ENCODE measurements at places on chromosomes 1 and 21.

- DNase-seq, result no peak
These were observed 16.9 kb upstream of the DMRTB1 start for GRCh38 chr1:53442299-53442698.

GRCh38 chr1:94901841-94902240 is 25.1 kb downstream of the CNN3 start:
- DNase-seq, result no peak

DNA sequence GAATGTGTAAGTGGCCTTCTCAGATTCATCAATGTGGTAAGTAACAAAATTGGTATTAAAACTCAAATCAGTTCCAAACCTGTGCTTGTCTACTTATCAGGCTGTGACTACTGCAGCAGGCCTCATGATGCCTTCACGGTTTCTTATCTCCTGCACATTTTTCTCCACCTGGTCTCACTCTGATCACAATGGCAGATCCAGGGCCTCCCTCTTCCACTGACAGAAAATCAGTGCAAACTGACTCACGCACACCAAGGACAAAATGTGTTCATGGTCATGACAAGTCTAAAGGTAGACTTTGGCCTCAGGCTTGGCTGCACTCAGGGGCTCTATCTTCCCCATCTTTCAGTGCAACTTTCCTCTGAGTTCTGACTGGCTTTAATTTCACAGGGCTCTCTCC is 56.7 kb upstream of the ATP1A1 start:
- DNase-seq, result no peak

GRCh38 chr1:119101563-119101962 is 38.9 kb downstream of the WARS2 start:
- DNase-seq, result no peak

- DNase-seq, result no peak
These were observed 28.6 kb upstream of the PARP1 start for GRCh38 chr1:226436472-226436854.

DNA sequence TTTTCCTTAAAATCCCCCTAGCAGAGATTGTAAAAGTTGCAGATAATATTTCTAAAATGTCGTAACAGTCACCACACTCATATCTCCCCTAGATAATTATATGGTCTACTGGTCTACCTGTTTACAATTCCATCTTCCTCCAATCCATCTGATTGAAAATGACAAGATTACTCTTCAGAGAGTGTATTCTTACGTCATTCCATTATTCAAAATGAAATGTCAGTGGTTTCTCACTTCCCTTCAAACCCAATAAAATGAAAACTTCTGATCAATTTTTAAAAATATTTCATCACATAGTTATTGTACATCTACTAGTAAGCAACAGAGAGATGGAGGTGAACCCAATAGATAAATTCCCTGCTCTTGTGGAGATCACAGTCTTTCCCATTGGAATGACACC is 202.2 kb upstream of the C8B start:
- DNase-seq, result no peak

- DNase-seq, result no peak
These were observed 79.5 kb downstream of the NRIP1 start for GRCh38 chr21:14985306-14985705.

- no peak for DNase-seq
These were observed 85.0 kb downstream of the EPS15 start for GRCh38 chr1:51433972-51434510.

DNA sequence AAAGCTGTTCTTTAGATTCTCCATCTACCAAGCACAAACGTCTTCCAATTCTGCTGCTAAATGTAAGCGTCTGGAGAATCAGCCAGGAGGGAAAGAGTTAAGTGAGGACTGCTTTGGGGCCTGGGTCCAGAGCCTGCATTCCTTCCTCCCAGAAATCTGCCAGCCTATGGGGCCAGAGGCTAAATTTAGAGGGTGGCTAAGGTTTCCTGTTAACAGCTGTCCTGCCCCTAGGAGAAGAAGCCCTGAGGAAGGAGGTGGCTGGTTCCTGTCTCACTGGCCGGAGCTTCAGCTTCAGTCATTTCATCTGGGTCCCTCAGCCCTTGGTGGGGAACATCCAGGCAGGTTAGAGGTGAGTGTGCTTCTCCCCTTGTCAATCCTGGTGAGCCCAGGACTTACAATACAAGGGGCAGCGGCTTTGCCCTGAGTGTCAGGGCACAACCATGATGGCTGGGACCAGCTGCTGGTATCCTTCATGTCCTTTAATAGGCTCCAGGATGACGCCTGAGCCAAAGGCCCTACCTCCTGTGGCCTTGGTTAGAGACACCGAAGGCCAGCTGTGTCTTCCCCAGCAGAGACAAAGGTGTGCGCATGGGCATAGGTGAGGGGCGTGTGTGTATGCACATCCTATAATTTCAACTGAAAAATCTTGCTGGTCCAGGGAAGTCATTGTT is at the start of gene STYXL2:
Gene STYXL2 (plus strand): TSS at position 230 of the 671 bp plus-strand sequence. CDS start 775 bp downstream, outside the sequence.
- DNase-seq, result no peak

- no peak for DNase-seq
These were observed 57.9 kb downstream of the CCN1 start for GRCh38 chr1:85638412-85638811.

GRCh38 chr1:55057956-55058298 is 18.6 kb downstream of the PCSK9 start:
- no peak for DNase-seq

DNA sequence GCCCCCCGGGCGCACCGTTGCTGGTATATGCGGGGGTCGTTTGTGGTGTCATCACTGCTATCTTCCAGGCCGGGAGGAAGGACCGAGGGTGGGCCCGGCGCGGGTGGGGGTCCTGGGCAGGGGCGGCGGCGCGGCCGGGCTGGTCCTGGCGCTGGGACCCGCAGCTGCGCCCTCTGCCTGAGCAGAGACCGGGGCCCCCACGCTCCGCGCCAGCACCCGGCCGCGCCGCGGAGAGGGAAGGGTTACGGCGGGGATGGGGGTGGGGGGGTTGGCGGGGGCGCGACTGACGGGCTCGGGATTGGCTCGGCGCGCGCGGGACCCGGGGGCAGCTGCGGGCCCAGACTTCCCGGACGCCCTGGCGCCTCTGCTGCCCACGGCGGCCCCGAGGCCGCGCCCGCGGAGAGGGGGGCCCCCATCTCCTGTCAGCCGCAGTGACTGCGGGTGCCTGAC is 13.8 kb upstream of the SAMD11 start:
- DNase-seq, result no peak

DNA sequence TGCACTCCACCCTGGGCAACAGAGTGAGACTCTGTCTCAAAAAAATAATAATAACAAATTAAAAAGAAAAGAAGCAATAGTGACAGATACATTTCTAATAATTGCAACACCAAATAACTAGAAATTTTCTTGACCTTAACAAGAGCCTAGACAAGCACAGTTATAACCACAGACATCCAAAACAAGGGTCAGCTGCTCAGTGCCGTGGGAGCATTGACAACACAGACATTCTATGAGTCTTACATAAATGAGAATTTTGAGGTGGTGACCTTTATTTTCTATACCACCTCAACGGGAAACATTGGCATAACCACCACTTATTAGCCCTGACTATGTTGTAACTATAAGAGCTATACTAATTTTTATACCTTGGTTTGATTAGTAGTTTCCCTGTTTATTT is 156.1 kb downstream of the NR5A2 start:
- DNase-seq, result no peak

- no peak for DNase-seq
These were observed 197.8 kb downstream of the HIVEP3 start for GRCh38 chr1:41720861-41721410.
